Right renal pelvis (tissue), 4 donors: ENCODE measurements at places on chromosomes 16 and 17.

DNA sequence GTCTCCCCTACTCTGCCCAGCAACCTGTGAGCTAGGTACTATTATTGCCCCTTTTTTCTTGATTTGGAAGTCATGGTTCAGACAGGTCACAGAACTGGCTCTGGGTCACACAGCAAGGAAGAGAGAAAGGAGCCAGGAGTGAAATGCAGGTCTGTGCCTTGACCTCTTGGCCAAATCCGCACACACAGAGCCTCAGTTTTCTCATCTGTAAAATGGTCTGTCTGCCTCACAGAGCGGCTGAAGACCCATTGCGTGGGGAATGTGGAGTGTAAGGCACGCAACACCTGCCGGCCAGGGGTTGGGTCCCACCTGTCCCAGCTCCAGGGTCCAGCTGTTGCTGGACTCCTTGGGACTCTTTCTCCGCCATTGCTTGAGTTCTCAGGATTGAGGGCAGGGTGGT lies 32.4 kb downstream of the CNGB1 start:
- DNase-seq: no peak

DNA sequence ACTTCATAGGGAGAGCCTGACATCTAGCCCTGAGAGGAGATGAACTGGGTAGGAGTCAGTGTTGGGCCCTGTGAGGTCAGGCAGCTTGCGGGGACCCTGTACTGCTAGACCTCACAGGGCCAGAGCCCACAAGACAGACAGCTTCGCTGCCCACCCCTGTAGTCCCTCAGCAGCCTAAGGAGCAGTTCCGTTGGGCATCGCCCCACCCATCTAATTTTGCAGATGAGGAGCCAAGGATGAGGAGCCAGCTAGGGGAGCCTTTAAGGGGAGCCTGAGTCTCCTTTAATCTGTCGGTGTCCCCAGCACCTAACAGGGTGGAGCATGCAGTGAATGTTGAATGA lies 755 bp upstream of the TUFM start:
- DNase-seq: no peak

DNA sequence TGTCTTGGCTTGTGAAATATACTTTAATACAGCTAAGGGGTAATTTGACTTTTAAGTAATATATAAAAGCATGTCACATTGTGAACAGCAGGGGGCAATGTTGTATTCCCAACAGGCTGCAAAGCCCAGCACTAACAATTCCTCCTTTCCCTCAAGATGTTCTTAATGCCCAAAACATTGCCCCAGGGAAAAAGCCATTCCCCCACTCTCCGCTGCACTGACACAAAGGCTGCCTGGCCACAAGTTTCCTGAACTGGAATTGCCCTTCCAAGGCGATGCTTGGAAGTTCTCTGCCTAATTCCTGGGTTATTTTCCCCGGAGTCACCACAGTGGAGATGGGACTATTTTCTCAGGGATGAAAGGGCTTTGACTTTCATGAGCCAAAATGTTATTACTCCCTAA lies 27.2 kb downstream of the CLEC16A start:
- DNase-seq: peak; percentile 75

DNA sequence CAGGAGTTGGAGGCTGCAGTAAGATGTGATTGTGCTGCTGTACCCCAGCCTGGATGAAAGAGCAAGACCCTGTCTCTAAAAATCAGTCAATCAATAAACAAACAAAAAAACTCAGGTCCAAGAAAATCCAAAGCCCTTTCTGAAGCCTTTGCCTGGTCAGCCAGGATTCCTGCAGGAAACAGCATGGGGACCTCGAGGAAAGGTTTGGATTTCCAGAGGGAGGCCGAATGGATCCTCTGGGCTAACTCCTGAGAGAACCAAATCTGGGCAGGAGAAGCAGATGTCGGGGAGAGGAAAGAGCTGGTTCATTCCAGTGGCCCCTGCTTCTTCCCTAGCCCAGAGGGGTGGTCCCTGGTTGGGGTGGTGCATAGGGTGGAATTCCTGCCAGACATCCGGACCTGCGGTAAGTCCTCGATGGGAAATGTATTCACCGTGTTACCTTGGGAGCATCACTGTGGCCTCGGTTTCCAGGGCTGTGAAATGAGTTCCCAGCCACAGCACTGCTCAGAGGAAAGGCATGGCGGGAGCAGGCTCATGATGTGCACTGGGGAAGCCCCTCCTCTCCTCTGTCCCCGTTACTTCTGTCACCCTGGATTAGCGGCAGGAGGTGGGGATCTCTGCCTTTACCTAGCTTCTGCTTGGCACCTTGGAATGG lies 75.1 kb downstream of the CYLD start:
- DNase-seq: no peak

- no peak for DNase-seq
These were observed 3.8 kb upstream of the LIMD2 start for GRCh38 chr17:63703556-63704258.

DNA sequence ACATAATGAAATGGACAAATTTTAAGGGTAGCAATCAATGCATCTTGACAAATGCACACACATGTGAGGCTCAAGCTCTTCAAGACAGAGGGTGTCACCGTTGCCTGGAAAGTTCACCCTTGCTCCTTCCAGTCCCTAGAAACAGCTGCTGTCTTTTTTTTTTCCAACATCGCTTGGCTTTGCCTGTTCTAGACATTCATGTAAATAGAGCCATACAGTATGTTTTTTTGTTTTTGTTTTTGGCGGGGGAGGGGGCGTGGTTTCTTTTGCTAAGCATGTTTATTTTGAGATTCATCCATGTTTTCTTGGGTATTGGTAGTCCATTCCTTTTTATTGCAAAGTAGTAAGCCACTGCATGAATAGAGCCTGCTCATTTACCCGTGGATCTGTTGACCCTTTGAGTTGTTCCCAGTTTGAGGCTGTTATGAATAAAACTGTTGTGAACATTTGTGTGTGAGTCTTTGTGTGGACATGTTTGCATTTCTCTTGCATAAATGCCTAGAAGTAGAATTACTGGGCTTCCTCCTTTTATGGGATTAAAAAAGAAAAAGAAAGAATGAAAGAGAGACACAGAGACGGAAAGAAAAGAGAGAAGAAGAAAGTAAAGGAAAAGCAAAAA lies 78.4 kb downstream of the NT5M start:
- DNase-seq: no peak

DNA sequence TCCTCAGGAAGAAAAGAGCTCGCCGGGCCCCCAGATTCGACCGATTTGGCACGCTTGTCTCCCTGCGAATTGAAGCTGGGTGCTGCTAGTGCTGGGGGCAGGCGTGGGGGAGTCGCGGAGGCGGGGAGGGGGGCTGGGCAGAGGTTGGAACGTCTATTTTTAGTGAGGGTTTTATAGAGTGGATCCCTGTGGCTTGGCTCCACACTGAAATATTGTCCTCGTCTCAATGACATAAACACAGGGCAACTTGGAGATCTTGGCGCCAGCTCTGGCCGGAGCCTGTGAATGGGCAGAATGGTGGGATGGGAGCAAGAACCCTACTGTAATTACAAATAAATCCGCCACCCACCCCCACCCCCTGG lies 15.7 kb upstream of the NOG start:
- no peak for DNase-seq

- no peak for DNase-seq
These were observed 335.7 kb downstream of the GRIN2A start for GRCh38 chr16:9846362-9847099.

GRCh38 chr16:87897521-87898505 lies 28.5 kb upstream of the SLC7A5 start:
- no peak for DNase-seq

- DNase-seq: no peak
These were observed 45.8 kb upstream of the TOX3 start for GRCh38 chr16:52592778-52593177.

GRCh38 chr17:60514053-60514452 lies 12.0 kb downstream of the APPBP2 start:
- no peak for DNase-seq

- no peak for DNase-seq
These were observed 79.5 kb upstream of the DOC2B start for GRCh38 chr17:260944-261343.

DNA sequence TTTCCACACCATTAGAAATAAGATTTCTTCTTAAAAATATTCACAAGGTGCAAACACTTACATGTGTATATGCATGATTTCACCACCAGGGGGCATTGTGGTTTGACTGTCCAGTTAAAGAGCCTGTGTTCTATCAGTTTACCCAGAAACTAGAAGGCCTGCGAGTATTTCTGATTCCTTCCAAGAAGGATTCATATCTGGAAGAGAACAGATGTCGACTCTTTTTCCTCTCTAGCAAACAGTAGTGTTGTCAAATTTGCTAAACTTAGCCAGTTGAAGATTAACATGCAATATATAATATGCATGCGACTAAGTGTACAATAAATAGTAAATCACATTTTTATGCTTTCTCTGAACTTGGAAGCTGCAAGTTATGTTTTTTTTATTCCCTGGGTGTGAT lies 404.1 kb downstream of the WWOX start:
- DNase-seq: peak; percentile 60

DNA sequence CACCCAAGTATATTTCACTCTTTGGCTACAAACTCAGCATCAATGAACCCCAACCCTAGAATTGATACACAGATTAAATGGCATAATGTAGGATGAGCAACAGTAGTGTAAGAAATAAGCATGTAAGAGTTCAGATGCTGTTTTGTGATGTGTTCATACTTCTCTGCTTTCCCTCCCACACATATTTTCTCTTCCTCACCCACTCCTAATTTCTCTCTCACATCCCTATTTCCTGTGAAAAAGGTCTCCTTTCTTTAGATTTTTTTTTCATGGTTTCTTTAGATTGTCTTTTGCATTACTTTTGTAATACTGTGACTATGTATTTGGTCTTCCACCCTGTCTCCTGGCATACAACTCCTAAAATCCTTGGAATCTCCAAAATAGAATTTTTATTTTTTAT lies 21.7 kb downstream of the CREBBP start:
- no peak for DNase-seq

- DNase-seq: no peak
These were observed 1376.4 kb downstream of the CDH11 start for GRCh38 chr16:63745456-63745855.

DNA sequence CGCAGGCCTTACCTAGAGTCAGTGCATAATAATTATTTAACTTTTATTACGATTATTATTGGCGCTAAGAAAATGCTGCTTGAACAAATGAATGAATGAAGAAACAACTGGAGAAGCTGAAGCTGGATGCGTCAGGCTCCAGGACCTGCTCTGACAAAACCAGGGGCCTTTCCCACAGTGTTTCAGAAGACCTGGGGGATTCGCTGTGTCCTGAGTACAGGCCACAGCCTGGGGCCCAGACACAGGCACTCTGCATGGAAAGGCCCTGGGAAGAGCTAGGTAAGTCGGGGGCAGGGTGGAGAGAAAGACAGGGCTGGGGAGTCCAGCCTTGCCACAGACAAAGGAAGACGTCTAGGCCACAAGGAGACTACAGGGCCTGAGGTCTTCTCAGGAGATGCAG lies 226.1 kb downstream of the ZNF423 start:
- DNase-seq: no peak

GRCh38 chr17:4573669-4574068 lies 10.7 kb upstream of the SMTNL2 start:
- no peak for DNase-seq

DNA sequence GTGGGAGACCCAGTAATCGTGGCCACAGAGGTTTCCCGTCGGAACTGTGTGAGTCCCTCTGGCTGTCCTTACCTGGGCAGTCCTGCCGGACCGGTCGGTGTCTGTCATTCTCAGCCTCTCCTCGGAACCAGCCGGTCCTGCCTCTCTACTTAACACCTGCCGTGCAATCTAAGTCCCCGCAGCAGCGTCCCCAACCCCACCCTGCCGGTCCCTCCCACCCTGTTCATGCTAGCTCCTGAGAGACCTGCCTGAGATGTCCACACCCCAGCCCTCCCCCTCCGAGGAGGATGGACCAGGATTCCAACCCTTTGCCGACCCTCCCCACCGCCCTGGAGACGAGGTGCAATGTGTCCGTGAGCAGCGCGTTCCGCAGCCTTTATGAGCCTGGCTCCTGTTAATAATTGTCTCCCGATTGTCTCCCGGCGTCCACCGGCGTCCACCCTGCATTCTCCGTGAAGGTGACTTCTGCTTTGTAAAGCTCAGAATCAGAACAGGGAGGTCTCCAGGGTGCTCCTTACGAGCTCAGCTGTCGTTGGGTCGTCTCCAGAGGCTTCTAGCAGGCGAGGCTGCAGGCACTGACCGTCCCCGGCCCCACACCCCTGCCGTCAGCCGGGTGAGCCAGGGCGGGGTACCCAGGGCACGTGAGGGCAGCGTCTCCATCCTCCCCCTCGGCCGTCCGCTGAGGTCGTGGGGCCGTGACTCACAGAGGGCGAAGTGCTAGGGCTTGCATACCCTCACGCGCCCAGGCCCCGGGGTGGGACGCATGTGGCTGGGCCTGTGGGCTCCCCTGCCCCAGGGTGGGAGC lies 10.1 kb downstream of the METRNL start:
- no peak for DNase-seq

DNA sequence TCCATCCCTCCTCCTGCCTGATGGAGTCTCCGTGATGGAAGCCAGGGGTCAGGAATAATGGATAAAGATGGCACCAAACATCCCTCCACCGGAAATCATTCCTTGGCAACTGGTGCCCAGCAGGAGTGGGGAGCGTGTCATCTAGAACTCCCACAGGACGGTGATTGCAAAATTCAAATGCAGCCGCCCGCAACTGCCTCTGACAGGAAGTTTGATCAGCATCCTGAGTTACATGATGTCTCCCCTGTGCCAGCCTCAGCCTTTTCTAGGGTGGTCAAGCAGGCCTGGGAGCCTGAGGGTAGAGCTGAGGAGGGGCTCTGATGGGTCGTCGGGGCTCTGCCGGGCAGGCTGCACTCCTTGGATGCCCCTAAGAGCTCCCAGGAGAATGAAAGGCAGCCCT lies 52.8 kb downstream of the GSG1L start:
- DNase-seq: no peak

- DNase-seq: no peak
These were observed 1430.9 kb downstream of the CDH11 start for GRCh38 chr16:63690961-63691360.

- DNase-seq: no peak
These were observed 8.5 kb upstream of the SIAH1 start for GRCh38 chr16:48393485-48394354.

DNA sequence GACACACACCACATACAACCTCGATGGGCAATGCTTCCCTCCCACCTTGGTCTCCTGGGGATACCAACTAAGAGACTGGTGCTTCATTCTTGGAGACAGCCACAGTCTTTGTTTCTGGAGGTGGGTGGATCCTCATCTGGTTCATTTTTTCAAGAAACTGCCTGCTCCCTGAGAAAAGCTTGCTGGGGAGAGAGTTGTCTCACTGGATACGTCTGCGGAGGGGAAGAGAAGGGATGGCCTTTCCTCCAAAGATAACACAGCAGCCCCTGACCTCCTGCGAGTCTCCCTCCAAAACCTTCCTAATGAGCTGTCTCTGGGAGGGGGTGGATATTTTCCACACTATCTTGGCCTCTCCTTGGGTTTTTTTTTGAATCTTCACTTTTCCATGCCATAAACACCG lies 221.2 kb downstream of the SOX9 start:
- DNase-seq: no peak

DNA sequence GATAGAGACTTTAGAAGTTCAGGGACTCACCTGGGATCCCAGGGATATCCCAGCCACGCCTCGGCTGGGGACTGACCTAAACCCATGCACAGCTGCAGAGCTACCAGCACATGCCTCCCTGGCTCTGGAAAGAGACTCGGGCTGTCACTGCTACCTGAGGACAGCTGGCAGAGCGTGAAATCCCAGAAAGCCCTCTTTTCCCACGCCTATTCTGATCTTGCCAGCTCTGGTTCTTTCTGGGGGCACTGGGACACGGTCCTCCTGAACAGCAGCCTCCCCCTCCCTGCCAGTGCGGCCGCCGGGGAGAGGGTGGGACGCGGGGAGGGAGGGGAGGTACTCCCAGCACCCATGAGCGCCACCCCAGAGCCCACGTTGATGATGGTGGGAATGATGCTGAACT lies 10.8 kb downstream of the P2RX5 start:
- no peak for DNase-seq

- no peak for DNase-seq
These were observed 125.2 kb downstream of the CDH11 start for GRCh38 chr16:64996641-64997040.
